SIG-M5 (cell line): ENCODE measurements at places on chromosomes 7 and 10.

- no peak for DNase-seq
Observed at GRCh38 chr10:43000651-43001426, 76.0 kb upstream of the RET start.

- DNase-seq: no peak
Observed at GRCh38 chr7:93757426-93757825, 133.1 kb downstream of the TFPI2 start.

- no peak for DNase-seq
Observed at GRCh38 chr7:54687462-54688212, 71.4 kb downstream of the SEC61G start.

DNA sequence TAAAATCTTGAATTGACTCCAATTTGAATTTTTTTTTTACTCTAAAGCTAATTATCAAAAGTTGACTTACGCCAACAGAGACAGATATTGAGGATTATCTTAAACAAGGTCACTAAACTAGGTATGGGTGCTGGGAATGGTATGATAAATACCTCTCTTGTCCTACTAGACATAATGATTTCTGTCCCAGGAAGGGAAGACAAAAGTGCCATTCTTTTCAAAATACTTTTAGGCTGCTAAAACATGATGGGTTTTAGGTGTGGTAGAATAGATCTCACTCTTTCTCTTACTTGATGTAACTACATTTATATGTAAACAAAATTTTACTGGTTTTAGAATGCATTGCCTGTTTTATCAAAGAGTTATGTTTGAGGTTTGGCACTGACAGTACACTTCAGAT, 15.1 kb downstream of the TMEM60 start:
- no peak for DNase-seq

DNA sequence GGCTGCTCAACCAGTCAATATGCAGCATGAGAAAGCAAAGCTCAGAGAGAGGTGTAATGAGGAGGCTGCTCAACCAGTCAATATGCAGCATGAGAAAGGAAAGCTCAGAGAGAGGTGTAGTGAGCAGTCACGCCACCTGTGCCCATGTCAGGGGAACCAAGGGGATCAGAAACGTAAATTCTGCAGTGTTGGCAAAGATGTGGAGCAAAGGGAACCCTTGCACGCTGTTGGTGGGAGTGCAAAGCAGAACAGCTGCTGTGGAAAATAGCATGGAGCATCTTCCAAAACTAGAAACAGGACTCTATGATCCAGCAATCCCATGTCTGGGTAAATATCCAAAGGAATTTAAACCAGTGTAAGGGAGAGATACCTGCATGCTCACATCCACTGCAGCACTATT, 194.9 kb downstream of the DIP2C start:
- DNase-seq: no peak

DNA sequence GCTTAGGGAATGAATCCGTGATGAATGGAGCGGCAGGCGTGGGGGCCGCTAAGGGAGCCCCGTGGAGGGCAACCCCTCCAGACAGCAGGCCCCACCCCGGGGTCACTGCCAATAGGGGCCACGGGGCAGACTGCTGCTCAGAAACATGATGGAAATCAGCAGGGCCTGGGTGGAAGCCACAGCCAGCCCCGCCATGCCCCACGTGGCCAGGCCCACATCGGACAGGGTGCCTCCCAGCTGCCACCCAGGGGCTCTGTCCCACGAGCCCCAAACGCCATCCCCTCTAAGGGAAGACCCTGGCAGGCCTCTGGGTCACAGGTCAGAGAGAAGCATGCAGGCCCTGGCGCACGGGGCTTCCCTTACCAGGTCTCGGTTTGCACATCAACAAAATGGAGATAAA, 28.4 kb downstream of the TNRC18 start:
- DNase-seq: no peak

- DNase-seq: no peak
Observed at GRCh38 chr10:73126343-73126742, 16.1 kb downstream of the NUDT13 start.

DNA sequence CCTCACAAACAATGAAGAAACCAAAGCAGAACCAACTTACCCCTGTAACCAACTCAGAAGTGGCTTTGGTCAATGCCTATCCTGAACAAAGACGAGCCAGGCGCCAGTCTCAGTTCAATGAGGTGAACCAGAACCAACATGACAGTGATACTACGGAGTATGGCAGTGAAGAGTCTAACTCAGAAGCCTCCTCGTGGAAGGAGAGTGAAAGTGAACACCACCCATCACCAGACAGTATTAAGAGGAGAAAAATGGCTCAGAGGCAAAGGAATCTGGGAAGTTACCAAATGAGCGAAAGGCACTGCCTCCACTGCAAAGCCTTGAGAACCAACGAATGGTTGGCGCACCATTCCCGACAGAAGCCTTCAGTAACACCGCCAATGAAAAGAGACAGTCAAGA, 8.4 kb downstream of the SSMEM1 start:
- DNase-seq: no peak

GRCh38 chr10:92490387-92490786, 83.5 kb downstream of the IDE start:
- no peak for DNase-seq

GRCh38 chr10:43846187-43846680, 197.6 kb upstream of the ZNF32 start:
- no peak for DNase-seq

DNA sequence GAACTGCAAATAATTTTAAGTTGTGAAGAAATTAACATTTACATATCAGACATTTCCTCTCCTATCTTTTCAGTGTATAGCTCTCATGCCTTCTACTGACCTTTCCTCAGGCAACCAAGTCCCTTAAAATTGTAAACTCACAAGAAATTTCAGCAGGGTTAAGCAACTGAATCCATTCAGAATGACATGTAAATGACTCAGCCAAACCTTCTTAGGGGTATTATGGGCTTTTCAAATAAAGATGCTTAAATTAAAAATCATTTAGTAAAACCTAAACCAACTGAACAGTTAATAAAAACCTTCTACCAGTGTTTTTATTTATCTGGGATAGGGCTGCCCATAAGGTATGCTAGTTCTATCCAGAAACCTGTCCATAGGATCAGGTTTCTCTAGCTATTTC, 20.7 kb downstream of the WAPL start:
- DNase-seq: no peak

- no peak for DNase-seq
Observed at GRCh38 chr10:108545921-108546320, 1377.4 kb downstream of the XPNPEP1 start.

- DNase-seq: no peak
Observed at GRCh38 chr10:71940752-71941151, 23.4 kb upstream of the CHST3 start.

DNA sequence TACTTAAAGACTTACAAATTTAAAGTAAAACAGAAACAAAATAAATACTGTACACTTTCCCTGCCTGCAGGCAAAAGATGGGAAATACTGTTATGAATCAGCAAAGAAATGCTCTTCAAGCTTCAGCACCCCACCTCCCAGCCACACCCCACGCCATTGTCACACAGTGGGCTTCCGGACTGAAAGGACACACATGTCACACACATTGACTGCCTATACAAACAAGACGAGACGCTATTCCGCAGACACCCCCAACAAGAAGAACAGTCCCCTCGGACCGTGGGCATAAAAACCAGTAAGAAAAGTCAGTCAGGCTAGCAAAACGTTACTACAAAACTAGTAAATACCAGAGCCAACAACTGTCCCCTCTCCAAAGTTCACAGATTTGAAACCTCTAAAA, 22.2 kb upstream of the PARP12 start:
- no peak for DNase-seq

DNA sequence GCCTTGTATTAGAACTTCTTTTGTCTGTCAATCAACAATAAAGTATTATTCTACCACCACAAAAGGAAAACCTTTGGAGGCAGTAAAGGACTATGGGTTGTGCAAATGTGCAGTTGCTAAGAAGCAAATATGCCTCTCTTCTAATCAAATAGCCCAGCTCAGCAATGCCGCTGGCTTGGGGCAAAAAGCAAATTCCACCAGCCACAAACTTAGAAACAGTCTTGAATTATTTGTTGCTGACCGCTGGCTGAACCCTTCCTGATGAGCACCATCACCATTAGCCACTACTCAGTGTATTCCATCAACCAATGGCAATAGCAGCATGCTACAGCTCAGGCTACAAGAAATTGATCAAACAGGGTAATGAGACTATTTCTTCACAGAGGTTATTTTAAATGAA, 51.0 kb downstream of the SKAP2 start:
- no peak for DNase-seq

- DNase-seq: no peak
Observed at GRCh38 chr7:1712907-1713501, 42.9 kb downstream of the ELFN1 start.

- DNase-seq: no peak
Observed at GRCh38 chr10:10247585-10247984, 770.1 kb upstream of the CELF2 start.

GRCh38 chr7:139989366-139990141, 73.2 kb downstream of the PARP12 start:
- no peak for DNase-seq

- DNase-seq: no peak
Observed at GRCh38 chr10:63250032-63250431, 116.9 kb downstream of the NRBF2 start.

DNA sequence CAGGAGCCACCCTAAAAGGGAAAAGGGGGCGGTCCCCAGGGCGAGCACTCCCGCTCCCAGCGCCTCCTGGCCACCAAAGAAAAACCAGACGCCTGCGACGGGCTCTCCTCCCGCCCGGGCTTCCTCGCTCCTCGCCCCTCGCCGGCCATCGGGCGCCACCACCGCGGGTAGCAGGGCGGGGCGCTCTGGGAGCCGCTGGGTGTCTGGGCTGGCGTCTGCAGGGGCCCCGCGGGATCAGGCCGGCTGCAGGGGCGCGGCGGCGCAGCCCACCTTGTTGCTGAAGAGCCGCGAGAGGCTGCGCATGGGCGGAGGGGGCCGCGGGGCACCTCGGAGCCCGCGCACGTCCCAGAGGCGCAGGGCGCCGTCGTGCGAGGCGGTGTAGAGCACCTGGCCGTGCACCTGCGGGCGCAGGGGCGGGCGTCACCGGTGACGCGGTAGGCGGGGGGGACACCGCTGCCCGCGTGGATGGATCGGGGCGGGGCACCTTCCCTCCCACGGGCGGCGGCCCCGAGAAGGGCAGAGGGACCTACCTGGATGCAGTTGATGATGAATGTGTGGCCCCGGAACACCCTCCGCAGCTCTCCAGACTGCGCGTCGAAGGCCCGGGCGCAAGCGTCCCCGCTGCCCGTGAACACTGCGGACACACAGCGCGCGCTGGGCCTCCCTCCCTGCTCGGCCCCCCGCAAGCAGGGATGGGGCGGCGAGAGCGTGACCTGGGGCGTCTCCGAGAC, 28.3 kb downstream of the WDR86 start:
- DNase-seq: no peak

GRCh38 chr10:26468700-26469099, 30.6 kb downstream of the APBB1IP start:
- DNase-seq: no peak

GRCh38 chr10:113680190-113681111, 739 bp downstream of the CASP7 start:
- peak; percentile 9 for DNase-seq

GRCh38 chr7:2357165-2357564, 2.5 kb downstream of the EIF3B start:
- no peak for DNase-seq

- no peak for DNase-seq
Observed at GRCh38 chr7:92841192-92841591, 4.8 kb upstream of the CDK6 start.

DNA sequence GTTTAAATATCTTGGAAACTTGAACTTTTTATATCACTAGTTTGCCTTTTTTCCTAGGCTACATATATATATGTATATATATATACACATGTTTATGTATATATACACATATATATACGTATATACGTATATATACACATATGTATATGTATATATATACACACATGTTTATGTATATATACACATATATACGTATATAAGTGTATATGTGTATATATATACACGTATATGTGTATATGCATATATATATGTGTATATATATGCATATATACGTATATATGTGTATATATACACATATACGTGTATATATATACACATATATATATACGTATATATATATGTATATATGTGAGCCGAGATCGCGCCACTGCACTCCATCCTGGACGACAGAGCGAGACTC, 10.1 kb downstream of the OGDH start:
- DNase-seq: no peak

- no peak for DNase-seq
Observed at GRCh38 chr7:27636326-27637006, 26.2 kb downstream of the HIBADH start.
